T47D (cell line): ENCODE measurements at places on chromosomes 2 and 18.

GRCh38 chr2:142897807-142898206 is 20.3 kb downstream of the KYNU start:
- DNase-seq: no peak

- DNase-seq: no peak
Measured at GRCh38 chr18:39205565-39206195, 1640.1 kb upstream of the CELF4 start.

DNA sequence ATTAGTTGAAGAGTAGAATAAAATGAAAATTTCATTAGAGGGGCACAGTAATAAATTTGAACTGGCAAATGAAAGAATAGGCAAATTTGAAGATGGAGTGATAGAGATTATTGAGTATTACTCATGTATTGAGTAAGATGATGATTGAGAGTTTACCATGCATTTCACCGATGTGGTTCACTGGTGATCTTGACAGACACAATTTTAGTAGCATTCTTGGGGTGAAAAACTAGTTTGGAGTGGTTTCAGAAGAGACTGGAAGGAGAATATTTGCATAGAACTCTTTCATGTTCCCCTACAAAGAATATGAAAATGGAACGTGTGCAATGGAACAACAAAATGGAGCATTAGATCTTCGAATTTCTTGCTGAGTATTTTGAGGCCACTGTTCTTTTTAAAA is 121.4 kb downstream of the ASXL3 start:
- no peak for DNase-seq

DNA sequence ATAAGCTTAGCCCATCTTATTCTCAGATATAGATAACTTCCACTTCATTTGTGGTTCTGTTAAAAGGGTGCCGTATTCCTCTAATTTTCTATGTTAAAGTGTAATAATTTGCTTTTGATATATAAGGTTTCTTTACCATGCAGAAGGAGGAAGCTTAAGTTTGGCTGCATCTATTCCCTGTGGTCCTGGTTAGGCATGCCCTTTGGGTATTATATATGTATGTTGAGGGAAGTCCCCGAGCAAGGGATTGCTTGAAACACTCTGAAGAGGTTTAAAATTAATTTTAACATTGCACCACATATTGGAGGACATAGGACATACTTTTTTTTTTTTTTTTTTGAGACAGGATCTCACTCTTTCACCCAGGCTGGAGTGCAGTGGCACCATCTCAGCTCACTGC is 16.9 kb upstream of the MYO1B start:
- DNase-seq: no peak

DNA sequence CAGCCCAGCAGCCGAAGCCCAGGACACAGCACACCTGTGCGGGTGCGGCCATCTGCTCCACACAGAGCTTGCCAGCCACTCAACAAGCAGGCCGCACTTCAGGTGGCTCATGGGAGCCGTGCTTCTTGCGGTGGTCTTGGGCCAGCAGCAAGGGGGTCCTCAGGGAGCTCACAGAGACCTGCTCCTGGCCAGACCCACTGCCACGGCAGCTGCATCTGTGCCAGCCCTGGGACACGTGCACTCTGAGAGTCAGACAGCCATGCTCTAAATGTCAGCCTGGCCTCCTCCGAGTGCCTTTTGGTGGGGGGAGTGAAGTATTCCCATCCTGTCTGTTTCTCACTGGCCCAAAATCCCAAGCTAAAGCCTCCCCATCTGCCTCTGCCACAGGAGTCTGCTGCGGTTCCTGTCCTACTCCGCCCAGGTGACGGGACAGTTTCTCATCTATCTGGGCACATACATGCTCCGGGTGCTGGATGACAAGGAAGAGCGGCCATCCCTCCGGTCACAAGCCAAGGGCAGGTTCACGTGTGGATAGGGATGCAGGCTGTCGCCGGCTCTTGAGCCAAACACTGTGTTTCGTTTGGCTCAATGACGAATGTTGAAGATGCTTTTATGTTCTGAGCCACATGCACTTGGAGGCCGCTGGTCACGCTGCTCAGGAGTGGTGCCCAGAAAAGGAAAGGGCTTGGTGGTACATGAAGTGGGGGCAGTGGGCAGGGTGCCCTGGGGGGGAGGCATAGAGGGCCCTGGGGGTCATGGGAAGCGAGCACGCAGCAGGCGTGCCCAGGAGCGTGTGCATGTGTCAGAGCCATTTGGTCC is 22.8 kb downstream of the CIDEA start:
- DNase-seq: no peak

GRCh38 chr2:86243272-86243671 is 44.0 kb downstream of the MRPL35 start:
- no peak for DNase-seq

GRCh38 chr18:8849696-8850095 is 144.3 kb downstream of the MTCL1 start:
- DNase-seq: no peak

DNA sequence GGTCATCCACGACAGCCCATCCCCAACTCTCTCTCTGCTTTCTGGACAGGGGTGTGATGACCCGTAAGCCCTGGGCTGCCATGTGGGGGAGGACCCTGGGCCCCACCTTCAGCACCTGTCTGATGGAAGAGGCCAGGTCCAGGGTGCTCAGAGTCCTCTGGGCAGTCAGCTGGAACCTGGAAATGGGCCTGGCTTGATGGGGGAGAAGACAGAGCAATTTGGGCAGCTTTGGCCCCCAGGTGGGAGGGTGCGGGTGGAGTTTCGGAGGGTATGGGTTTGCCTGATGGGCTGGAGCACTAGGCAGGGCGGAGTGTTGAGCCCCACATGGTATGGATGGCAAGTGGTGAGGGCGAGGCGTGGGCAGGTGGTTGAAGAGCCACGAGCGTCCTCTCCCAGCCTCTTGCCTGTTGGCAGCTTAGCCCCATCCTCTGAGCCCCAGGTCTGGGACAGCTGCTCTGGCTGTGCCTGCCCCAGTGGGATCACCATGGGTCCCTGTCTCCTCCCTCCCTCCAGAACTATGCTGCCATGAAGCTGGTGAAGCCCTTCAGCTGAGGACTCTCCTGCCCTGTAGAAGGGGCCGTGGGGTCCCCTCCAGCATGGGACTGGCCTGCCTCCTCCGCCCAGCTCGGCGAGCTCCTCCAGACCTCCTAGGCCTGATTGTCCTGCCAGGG is 232.7 kb downstream of the DYSF start:
- no peak for DNase-seq
